Right ventricle myocardium inferior (tissue), 1 donor: ENCODE measurements at places on chromosomes 2 and 18.

GRCh38 chr2:65436824-65437221 is 4.4 kb upstream of the SPRED2 start:
- no peak for DNase-seq

- no peak for DNase-seq
Measured at GRCh38 chr2:110858135-110858725, 125.9 kb downstream of the ACOXL start.

DNA sequence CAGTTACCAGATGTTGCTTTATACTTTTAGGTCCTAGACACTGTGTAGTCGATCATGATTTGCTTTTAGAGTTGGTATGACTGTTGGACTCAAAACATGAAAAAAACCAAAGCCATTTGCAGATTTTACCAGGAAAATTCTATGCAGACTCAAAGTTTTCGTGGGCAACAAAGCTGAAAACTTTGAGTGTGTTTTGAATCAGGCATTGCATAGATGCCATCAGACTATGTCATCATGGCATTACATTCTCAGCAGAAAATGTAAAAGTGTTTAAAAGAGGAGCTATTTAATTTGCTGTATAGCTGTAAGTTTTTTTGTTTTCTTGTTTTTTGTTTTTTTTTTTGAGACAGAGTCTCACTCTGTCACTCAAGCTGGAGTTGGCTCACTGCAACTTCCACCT is 43.5 kb upstream of the ELAC1 start:
- DNase-seq: no peak

GRCh38 chr2:217262911-217263310 is 403.0 kb upstream of the TNP1 start:
- no peak for DNase-seq
